Stomach (tissue), 19 donors: ENCODE measurements at places on chromosomes 16 and 17.

GRCh38 chr17:8162233-8162996, at the start of gene VAMP2:
VAMP2 (minus strand) TSS chr17:8162948; CDS start chr17:8162879, 69 bp downstream.
- peak; percentile 86 for DNase-seq

GRCh38 chr17:69820876-69821473, 254.1 kb upstream of the KCNJ16 start:
- no peak for DNase-seq

DNA sequence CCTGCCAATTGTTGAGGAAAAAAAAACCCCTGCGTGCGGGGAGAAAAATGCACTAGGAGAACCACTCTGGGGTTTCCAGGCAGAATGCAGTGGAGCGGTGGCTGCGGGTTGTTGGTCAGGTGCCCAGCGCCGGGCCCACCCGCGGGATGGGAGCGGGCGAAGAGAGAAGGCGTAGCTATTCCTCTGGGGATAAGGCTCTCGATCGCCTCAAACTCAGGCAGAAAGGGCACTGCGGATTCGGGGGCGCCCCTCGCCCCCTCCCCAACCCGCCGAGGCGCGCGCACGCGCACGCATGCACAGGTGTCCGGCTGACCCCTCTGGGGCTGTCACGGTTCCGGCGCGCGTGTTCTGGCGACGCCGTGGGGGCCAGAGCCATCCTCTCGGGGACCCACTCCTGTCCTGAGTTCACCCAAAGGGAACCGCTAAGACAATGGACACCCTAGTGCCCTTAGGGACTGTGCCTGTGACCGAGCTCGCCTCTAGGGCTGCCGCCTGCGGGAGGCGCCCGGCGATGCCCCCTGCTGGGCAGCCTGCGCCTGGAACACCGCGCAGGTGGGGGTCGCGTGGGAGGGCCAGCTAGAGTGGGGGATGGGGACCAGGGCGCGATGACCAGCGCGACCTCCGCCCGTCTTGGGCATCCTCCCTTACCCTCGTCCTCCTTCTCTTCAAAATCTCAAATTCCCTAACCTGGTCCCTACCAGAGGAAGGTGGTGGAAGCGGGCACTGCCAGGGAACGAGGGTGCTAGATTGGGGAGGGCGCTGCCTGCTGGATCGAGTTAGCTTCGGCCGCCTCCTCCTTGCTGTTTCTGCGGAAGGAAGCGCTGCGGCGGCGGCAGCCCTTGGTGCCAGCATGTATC, 14.4 kb upstream of the CBX8 start:
- DNase-seq: no peak

DNA sequence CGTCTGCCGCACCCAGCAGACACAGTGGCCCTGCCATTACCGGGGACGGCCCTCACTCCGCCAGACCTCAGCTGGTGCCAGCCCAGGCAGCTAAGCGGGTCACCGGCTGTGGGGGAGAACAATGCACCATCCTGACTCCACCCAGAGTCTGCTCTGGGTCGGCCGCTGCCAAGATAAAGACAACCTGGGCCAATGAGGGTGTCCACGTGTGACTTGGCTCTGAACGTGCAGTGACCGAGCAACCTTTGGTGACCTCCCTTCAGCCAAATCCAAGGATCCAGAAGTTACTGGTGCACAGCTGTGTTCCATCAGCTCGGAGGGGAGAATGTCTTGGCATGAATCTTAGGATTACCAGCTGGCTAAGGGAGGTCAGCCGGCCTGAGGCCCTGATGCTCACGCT, 155.9 kb downstream of the NTN1 start:
- DNase-seq: no peak

DNA sequence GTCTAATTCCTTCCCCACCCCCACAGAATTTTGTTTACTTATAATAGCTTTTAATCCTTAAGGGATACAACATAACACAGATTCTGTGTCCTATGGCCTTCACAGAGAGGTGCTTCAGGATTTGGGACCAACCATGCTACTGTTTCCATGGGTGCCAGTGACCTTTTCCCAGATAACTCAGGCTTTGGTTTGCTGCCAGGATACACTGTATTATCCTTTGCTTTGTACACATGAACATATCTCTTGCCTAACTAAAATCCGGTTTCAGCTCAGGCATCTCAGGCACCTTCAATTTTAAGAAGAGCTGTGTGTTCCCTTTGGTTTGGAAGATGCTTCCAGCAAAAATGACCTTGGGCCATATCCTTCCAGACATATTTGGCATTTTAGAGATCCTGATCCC, 428.4 kb upstream of the CDH5 start:
- no peak for DNase-seq

GRCh38 chr17:42617956-42618431, 8.5 kb downstream of the TUBG1 start:
- DNase-seq: peak; percentile 10
